ENCODE measurements at places on chromosomes 6 and 20.
A peak's percentile ranks its signal among the peaks of the same experiment; 100 is the strongest.

DNA sequence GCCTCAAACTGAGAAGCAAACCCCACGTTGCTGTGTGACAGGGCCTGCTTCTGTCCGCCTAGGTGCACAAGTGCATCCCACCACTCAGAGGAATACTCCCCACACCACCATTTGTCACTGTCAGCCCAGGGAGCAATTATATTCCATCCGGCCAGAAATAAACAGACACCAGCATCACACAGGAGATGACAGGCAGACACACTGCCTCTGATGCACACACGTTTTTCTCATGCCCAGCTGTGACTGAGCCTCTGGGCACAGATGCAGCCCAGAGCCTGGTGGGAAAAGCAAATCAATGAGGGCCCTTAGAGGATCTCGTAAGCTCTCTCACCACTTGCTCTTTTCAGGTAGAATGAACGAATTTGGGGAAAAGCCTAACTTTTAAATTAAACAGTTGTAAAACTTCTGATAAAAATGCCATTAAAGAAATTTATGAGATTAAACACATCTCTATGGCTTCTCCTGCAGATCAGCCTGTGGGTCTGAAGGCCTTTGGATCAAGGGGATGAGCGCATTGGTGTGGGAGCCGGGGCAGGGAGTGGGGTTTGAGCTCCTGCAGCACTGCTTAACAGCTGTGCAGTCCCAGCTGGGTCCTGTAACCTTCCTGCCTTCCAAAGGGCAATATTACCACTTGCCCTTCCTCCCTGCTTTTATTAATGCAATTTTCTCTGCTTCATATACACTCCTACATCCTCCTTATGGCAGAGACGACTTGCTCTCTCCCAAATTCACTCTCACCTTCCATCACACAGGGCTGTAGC lies 624.3 kb downstream of the PTPRT start:
- no peak for DNase-seq

- no peak for DNase-seq
These were observed 7.4 kb upstream of the UTRN start for GRCh38 chr6:144277605-144278227.

GRCh38 chr20:46128310-46129151 lies 10.4 kb downstream of the CD40 start:
- peak; percentile 71 for DNase-seq

DNA sequence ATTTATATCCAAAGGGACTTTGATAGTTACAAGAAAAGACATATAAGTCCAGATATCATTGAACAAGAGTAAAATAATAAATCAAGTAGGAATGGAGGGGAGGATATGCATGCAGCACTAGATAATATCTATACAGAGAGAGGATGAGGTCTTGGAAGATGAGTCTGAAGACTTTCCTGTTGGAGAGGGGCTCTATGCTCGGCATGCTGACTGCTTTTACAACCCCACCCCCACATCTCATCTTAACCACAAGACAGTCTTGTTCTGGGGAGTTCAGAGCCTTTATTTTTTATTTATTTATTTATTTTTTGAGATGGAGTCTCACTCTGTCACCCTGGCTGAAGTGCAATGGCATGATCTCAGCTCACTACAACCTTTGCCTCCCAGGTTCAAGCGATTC lies 48.4 kb upstream of the IER3 start:
- DNase-seq, result no peak

- DNase-seq, result no peak
These were observed 366.1 kb upstream of the SOX4 start for GRCh38 chr6:21227486-21227885.
